ENCODE measurements at places on chromosomes 2 and 18.

DNA sequence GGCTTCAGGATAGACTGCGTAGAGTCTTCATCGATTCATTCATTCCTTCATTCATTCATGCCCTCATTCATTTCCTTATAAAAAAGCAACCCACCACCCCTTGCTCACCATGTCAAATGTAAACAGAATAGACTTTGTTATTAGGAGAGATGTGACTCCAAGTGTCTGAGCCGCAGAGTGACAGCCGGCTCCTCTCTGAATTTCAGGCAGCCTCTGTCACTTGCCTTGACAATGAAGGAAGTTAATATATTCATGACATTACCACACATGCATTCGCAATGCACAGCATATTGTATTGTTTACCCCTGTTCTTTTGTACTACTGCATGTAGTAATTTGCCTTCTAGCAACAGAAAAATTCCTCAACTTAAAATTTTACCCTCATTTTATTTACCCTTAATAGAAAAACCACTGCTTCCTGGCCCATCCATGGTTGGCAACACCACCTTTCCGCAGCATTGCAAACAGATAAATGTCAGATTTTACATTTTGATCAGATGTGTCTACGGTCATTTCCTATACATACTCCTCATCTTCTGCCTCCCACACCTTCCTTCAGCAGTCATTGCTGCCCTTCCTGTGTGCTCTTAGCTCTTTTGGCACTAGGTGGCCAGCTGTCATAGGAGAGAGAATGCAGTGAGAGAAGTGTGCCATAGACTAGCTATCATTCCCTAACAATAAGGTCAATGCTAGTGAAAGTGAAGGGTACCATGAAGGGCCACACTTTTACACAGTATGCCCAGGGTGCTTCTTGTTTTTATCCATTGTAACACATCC is 1090.8 kb downstream of the BCL11A start:
- DNase-seq: no peak

GRCh38 chr2:15120631-15121030 is 440.5 kb downstream of the NBAS start:
- DNase-seq: no peak

DNA sequence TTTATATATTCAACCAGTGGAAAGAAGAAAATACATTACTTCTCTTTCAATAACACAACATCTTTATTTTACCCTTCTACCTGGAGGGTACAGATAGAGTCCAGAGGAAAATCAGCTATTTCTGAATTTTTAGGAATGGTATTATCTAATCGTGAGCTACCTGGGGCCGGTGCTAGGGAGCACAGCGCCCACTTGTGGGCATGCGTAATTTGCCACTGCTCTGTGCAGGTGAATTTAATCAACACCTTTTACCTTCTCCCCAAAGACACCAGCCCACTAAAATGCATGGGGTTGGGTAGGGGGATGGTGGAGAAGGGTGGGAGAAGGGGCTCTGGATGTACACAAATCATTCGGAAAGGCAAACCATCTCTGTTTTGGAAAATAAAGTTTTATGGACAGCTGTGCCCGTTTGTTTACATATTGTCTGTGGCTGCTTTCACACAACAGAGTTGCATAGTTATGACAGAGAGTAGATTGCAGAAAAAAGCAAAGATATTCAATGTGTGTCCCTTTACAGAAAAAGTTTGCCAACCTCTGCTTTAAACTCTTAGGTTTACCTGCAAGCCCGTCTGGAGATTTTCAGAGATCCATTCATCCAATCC is 51.5 kb upstream of the DCC start:
- no peak for DNase-seq

DNA sequence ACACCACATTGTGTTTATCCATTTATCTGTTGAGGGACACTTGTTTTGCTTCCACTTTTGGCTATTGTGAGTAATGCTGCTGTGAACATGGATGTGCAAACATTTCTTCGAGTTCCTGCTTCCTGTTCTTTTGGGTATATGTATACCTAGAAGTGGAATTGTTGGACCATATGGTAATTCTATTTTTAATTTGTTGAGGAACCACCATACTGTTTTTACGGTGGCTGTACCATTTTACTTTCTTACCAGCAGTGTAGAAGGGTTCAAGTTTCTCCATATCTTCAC is 23.1 kb downstream of the ANXA4 start:
- DNase-seq: no peak

DNA sequence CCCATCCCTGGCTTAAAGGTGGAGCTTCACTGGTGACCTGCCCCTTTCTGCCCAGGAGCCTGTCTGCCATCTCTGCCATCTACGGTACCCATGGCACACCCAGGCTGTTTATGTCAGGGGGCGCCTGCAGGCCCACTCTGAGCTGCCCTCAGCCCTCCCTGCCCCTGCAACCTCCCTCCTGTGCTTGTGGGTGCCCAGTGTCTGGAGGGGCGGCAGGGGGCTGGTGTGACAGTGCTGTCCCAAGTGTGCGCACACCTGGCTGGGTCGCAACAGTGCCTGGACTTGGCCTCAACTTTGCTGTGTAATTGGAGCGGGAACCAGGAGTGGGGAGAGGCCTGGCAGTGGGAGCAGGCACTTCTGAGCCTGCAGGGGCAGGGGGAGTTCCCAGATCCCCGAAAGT is 102.4 kb downstream of the ALMS1 start:
- DNase-seq: no peak

DNA sequence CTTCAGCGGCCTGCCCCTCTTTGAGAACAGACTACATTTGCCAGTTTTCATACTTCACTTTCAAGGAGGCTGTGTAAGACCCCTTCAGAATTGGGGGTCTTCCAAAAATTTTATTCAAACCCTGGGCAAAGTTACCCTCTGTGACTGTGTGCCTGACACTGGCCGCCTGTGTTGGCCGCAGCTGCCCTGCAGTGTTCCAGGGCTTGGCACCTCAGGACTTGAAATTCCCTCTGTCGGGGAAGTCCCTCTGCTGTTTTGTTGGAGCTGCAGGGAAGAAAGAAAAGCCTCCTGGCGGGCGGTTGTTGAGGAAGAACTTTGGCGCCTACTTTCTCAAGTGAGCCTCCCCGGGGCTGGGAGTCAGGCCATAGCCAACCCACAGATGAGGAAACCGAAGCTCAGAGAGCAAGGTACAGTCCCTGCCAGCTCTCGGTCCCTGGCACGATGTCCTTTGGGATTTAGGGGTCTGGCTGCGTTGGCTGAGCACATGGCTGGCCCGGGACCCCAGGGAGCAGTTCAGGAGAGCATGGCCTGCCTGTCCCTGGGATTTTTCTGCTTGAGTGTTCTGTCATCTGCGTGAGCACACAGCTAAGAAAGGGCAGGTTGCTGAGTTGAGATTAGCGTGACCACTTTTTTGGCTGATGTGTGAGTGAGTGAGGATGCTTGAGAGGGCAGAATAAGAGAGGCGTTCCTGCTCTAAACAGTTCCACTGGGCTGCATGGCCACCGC is 17.9 kb upstream of the ASB1 start:
- no peak for DNase-seq

- DNase-seq: no peak
These were observed 335.1 kb upstream of the SKOR2 start for GRCh38 chr18:47586418-47587070.

DNA sequence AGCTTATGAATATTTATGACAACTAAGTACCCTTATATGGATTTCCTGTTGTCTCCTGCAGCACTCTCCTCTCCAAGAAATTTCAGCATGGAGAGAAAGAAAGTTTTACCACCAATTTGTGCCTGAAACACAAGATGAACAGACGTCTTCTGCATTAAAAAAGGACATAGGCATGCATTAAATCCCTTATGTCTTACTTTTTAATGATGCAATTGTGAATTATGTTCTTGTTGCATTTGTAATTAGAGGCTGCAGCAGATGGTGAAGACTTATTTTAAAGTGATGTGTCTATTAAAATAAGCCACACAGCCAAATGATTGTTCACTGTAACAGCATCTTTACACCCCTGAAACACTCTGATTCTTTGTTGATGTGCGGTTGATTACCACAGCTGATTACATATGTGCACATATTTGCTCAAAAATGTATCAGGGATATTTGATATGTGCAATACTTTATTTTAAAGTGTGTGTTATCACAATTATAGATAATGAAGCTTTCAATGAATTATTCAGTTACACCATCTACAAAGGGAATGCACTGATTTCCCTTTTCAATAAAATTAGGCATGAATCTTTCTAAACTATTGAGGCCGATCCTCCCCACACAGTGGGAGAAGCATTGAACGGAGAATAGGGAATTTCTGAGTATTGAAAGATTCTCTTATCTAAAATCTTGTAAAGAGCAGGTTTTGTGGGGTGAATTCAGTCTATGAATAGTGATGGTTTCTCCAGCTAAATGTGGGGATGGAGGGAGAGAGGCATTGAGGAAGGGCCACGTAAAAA is 585.1 kb downstream of the SLC4A3 start:
- no peak for DNase-seq

DNA sequence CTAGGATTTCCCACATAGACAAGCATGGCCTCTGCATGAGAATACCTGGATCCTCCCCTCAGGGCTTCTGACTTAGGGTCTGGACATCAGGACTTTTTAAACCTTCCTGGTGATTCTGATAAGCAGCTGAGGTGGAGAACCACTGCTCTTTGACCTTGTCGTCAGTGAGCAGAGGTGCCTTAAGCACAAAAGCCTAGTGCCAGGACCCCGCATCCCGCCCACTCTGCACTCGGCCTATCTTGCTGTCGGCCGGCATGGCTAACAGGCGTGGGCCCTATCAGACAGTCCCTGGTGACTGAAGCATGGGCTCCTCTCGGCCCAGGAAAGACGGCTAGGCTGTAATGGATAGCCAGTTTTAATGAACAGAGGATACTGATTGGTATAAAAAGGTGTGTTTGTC is 6.2 kb downstream of the ANKRD23 start:
- DNase-seq: no peak

DNA sequence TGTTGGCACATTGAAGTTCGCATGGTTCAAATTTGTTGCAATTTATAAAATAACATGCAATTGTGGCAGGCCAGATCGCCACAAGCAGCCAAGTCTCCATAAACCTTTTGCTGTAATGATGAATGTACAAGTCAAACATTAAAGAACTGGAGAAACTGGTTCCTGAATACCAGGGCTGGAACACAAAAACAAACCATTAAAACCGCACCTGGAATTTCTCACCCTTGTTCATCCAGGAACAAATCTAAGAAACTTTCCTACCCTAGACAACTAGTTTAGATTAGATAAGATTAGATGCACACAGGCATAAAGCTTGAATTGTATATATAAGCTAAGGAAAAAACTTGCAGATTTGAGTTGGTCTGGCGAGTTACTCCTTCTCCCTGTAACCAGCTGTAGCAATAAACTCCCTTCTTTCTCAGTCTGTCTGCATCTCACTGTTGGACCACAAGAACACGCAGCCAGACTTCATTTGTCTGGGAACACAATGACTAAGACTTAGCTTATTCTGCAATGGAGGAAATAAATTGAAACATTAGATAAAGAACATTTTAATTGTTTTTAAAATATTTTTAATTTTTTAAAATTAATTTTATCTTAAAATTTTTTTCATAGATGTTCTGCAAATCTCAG is 1835.5 kb upstream of the LRRTM1 start:
- no peak for DNase-seq

- no peak for DNase-seq
These were observed 99.3 kb upstream of the SLC38A11 start for GRCh38 chr2:165054652-165055051.

DNA sequence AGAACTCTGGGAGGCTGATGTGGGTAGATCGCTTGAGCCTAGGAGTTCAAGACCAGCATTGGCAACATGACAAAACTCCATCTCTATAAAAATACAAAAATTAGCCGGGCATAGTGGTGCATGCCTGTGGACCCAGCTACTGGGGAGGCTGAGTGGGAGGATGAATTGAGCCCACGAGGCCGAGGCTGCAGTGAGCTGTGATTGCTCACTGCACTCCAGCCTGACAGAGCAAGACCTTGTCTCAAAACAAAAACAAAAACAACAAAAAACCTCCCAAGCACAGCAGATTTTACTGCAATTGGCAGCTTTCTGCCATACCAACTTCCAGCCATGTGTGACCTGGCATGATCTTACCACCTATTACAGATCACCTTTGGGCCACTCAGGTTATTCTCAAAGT is 57.7 kb upstream of the LRPPRC start:
- DNase-seq: no peak

DNA sequence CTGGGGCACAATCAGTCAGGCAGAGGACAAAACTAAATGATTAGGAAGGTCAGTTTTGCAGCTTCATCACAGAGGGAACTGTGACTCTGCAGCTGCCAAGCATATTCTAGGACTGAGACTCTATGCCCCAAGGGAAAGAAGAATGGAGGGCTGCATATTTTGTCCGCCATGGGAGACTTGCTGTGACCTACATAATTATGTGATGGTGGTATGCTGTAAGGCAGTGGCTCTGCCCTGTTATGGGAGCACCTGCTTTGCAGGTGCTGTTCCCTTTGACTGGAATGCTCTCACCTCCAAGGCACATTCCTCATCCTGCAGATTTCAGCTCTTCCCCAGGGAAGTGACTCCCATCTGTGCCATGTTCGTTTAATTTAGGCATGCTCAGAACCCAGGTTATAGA is 261.9 kb upstream of the EPHA4 start:
- no peak for DNase-seq
